Natural killer cell treated with Interleukin-12 subunit alpha and Interleukin-12 subunit beta and Interleukin-15 and Interleukin-18, amount 100 ng/mL, for 72 hours (primary cell): ENCODE measurements at places on chromosomes 2 and 18.

GRCh38 chr2:219571311-219572236, at the start of gene OBSL1:
Gene OBSL1, minus strand, starts transcription at chr2:219571539. Its CDS starts 307 bp downstream, at chr2:219571232.
- no peak for DNase-seq

DNA sequence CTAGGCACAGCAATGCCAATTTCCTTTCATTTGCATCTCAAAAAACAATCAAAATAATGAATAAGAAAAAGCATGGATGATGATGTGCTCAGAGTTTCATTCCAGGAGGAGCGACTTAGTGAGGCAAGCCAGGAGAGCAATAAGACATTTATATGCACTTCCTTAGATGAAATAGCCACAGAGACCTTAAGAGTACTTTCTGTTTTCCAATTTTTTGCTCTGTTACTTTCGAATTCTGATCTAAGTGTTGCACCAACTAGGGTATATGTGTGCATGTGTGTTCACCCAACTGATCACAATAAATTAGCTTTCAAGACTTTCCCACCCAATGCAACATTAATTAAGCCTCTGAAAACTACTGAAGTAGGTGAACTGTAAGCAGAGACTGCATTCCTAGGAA, 709 bp downstream of the RAB27B start:
- no peak for DNase-seq

DNA sequence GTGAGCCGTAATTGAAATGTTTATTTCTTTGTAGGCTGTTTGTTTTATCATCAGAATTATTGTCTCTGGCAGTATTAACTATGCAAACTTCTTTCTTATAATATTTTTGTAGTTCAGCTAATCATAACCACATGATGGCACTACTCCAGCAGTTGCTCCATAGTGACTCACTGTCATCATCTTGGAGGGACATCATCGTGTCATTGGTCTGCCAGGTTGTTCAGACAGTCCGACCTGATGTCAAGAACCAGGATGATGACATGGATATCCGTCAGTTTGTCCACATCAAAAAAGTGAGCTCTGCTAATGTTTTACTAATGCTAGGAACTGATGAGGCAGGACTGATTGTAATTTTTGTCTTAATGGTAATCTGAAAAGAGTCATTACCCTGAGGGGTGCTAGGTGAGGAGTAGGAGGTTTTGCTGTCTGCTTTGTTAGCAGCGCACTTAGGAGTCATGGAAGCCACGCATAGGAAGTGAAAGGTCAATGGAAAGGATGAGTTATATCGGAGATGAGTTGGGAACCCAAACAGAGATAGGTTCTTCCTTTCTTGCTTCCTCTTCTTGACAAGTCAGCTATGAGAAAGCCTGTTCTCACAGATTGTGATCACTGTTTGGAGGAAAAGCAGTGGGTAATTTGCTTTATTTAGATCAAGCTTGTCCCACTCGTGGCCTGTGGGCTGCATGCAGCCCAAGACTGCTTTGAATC, 49.2 kb downstream of the PIKFYVE start:
- DNase-seq = no peak

DNA sequence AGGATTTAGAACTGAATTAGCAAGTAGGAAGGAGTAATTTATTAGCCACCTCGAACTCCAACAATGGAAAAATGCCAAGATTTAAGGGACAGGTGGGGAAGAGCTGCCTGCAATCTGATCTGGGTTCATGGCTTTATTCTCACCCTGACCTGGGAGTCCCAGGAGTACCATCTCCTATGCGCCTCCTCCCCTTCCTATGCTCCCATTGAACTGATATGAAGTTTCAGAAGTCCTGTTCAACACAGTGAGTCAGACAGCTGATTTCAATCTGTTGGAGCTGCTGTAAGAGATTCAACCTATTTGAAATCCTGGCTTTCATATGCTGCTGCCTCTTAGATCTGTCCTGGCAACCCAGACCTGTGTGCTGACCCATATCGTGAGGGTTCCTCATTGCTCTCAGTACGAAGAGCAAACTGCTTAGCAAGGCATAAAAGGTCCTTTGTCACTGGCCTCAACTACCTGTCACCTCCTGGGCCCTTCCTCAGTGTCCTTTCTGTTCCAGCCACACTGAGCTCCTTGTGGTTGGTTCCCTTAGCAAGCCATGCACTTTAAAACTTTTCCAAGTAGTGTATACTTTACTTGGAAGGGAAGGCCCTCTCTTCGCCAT, 15.9 kb upstream of the CD28 start:
- DNase-seq = no peak

DNA sequence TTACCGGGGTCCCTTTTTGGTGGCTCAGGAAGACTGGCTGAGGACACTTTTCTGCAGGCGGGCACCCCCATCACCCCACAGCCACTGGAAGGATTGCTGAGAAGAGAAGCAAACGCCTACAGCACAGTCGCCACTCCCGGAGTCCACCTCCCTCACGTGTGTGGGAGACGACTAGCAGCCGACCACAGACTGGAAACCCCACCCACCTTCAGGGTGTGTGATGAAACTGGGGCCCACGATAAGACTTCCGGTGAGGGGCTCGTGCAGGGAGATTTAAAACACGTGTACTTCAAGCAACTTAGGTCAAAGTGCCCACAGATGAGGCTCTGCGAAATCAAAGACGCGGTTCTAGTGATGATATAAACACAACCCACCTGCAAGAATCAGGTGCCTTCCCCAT, 26.3 kb downstream of the MBP start:
- DNase-seq = peak; percentile 80
